ENCODE measurements at places on chromosomes 2 and 18. TPM values are rescaled to one million over a fixed set of nuclear protein-coding genes. Genes with fewer than 3 reads are reported as not detected.

Gene SERPINB3
- total RNA-seq = not detected

Gene HSPD1
- total RNA-seq = 223 TPM

Gene LYG1
- total RNA-seq = 1.3 TPM

Gene RFX8
- 2.1 TPM for total RNA-seq

Gene AGAP1
- total RNA-seq = 0.89 TPM

Gene PFN4
- not detected for total RNA-seq

Gene NEU2
- not detected for total RNA-seq

Gene NEB
- total RNA-seq = 0.48 TPM

Gene VIT
- not detected for total RNA-seq

Gene SMYD1
- total RNA-seq = not detected

Gene MAB21L4
- total RNA-seq = not detected

Gene PRSS56
- not detected for total RNA-seq

Gene TMEM163
- not detected for total RNA-seq

Gene KIF5C
- 6.0 TPM for total RNA-seq

Gene NOL4
- not detected for total RNA-seq

Gene SPDYA
- 1.4 TPM for total RNA-seq

Gene ANKRD39
- total RNA-seq = 32.8 TPM

Gene GALNT13
- total RNA-seq = not detected

All from activated CD4-positive, alpha-beta T cell treated with anti-CD3 and anti-CD28 coated beads, Interleukin-2, amount 10 ng/mL, durations not matched to agents 7 days and 5 days (primary cell).